ENCODE measurements at places on chromosomes 16 and 17.

GRCh38 chr17:45160447-45161287 is 1.0 kb upstream of the HEXIM2 start:
- DNase-seq, result no peak

DNA sequence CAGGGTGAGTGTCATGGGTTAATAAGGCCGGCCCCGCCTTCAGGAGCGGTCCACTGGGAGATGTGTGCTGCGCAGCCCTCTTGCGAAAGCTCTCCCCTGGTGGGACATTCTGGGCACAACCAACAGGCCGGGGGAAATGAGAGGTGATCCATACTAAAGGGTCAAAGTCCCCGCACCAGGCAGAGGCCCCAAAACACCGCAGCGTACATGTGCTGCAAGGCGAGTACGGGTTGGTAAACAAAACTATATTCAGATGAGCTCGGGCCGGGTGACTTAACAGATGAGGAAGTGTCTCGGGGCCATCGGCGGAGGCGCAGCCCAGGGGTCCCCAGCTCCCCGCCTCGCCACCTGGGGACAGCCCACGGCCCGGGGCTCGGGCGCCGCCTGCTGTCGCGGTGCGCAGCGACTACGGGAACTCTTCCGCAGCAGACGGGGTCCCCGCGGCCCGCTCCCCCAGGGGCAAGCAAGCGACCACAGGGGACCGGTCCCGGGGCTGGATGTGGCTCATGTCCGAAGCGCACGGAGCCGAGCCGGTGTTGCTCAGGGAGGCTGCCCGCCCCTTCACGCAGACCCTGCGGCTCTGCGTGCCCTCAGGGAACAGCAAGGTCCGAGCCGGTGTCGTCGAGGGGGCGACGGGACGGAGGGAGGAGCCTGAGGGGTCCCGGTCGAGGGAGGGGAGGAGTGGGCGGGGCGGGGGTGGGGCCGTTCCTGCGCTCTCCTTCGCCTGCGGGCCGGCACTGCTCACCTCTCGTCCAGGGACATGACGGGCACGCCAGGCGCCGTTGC is at the start of gene RAB37:
RAB37 (plus strand) TSS at position 744 of the 786 bp plus-strand sequence; CDS start at position 761, 17 bp downstream.
- no peak for DNase-seq

DNA sequence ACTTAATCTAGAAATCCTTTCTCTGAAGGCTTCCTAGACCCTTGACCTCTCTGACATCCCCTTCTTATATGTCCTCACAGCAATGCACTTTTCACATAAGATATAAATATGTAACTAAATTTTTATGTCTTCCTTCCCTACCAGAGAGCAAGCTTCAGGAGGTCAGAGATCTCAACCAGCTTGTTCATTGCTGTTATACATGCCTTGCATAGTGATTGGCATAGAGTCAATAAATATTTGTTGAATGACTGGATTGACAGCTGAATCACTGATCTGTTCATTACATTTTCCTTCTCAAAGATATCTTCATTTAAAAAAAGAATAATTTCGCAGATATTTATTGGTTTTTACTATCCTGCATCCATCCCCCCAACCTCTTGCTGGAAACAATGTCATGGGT is 29.5 kb downstream of the HYDIN start:
- DNase-seq, result no peak

- peak; percentile 59 for DNase-seq
These were observed at the start of gene RND2 for GRCh38 chr17:43024407-43025289. RND2 (plus strand) TSS chr17:43025231; CDS start chr17:43025348, 117 bp downstream.

GRCh38 chr17:43449470-43450248 is 34.1 kb upstream of the DHX8 start:
- DNase-seq, result no peak

DNA sequence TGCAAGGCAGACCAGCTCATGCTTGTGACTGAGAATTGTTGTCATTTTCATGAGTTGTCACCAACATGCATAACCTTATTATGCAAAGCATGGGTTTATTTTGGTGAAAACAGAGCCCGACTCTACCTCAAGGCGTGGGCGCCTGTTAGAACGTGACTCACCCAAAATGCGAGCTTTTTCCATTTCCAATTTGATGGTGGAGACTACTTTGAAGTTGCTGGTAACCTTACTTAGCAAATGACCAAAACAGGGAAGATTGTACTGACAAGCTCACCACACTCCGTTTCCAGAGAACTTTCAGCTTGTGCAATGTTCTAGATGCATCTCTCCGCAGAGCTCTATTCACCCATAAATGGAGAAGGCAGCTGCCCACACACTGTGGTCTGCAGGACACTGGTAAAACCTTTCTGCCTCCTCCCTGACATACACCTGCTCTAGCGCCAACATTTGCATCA is 284.5 kb downstream of the MAF start:
- peak; percentile 43 for DNase-seq

DNA sequence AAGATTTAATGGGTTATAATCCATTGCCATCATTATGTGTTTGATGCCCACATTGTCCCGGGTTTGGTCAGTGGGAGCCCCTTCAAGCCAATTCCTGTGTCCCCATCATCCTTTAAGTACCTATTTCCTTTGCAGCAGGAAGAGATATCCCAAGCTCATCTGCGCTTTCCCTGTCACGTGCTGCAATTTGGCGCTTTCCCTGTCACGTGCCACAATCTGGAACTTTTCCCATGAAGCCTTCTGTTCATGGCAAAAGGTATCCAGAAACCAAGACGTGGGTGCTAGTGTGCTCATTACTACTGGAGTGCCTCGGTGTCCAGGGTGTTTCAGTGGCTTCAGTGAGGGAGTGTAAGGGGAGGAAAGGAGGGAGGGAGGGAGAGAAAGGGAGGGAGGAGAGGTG is 168.5 kb downstream of the NPIPB11 start:
- no peak for DNase-seq
